T-cell (primary cell): ENCODE measurements at places on chromosomes 7 and 10. TPM values are rescaled to one million over a fixed set of nuclear protein-coding genes. Genes with fewer than 3 reads are reported as not detected.

GRCh38 chr10:11265484-11265883 lies 247.8 kb downstream of the CELF2 start:
- peaks cover 14% of the 10 kb centered on the region for H3K4me1 ChIP-seq
- no peaks in the 10 kb centered on the region for H3K27me3 ChIP-seq
- H3K4me3 ChIP-seq, result no peak overlapping the region
- no peak overlapping the region for H3K27ac ChIP-seq
- peaks cover 93% of the 10 kb centered on the region for H3K36me3 ChIP-seq

DNA sequence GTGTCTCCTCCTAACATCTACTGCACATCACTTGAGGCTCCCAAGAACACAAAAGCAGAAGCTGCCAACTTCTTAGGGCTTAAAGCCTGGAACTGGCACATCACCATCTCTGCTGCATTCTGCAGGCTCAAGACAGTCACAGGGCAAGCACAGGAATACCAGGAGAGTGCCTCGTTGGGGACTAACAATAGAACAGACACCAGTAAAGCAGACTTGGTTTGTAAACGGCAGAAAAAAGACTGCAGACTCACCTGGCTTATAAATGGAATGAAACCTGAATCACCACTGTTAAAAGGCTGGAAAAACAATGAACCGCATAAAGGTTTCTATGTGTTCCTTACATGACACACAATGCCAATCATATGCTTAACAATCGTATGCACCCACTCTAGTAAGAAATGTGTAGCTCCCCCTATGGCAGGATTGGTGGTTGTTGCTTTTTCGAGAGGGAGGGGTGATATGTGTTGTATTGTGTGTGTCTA lies 12.8 kb downstream of the RHEB start:
- no peak overlapping the region for H3K4me3 ChIP-seq
- H3K4me1 ChIP-seq, result peaks cover 17% of the 10 kb centered on the region
- no peak for DNase-seq
- H3K27ac ChIP-seq, result no peak overlapping the region

DNA sequence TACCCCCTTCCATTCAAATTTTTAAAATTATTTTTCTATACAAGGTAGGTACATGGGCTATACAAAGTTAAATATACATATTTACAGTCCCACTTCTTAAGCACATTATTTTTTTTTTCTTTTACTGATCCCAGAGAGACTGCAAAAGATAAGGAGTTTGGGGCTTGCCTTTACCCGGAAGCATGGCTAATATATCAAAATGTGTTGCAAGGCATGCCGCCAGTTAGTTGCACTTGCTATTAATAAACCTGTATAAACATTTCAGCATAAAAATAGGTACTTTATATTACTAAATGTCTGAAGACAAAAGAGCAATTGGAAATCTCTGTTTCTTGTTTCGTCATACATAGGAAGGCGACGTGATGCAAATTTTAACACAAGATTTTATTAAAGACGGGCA lies 21.5 kb upstream of the PDLIM1 start:
- H3K27ac ChIP-seq, result no peak overlapping the region
- no peaks in the 10 kb centered on the region for H3K27me3 ChIP-seq
- no peaks in the 10 kb centered on the region for H3K4me1 ChIP-seq
- H3K36me3 ChIP-seq, result no peaks in the 10 kb centered on the region
- DNase-seq, result no peak
- H3K4me3 ChIP-seq, result no peak overlapping the region

- H3K27ac ChIP-seq, result no peak overlapping the region
- DNase-seq, result no peak
- no peaks in the 10 kb centered on the region for H3K4me1 ChIP-seq
- H3K4me3 ChIP-seq, result no peak overlapping the region
- H3K27me3 ChIP-seq, result no peaks in the 10 kb centered on the region
- no peaks in the 10 kb centered on the region for H3K36me3 ChIP-seq
Measured at GRCh38 chr7:20741801-20742200, 44.9 kb downstream of the SP8 start.

DNA sequence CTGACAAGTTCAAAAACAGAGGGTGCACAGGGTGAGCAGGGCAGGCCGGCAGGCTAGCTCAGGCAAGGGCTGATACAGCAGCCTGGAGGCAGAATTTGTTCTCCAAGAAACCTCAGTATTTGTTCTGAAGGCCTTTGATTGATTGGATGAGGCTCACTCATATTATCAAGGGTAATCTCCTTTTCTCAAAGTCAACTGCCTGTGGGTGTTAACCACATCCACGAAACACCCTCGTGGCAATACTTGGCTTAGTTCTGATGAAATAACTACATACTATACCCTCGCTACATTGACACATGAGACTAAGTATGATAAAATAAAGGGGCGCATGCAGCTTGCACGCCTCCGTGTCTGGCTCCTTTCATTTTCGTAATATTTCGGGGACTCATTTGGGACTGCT lies 4.4 kb upstream of the PPP2R2D start:
- H3K36me3 ChIP-seq, result no peaks in the 10 kb centered on the region
- peaks cover 6% of the 10 kb centered on the region for H3K4me1 ChIP-seq
- DNase-seq, result peak; percentile 55
- H3K27me3 ChIP-seq, result no peaks in the 10 kb centered on the region

DNA sequence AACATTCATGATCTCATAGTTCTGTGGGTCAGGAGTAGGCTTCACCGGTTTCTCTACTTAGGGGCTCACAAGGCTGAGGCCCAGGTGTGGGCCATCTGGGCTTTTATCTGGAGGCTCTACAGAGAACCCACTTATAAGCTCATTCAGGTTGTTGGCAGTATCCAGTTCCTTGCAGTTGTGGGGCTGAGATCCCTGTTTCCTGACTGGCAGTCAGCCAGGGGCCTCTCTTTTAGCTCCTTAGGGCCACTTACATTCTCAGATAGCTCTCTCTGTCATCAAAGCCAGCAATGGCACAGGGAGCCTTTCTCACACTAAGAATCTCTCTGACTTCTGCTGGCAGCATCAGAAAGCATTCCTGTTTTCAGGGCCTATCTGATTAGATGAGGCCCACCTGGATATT lies 18.2 kb upstream of the HECTD2 start:
- no peak overlapping the region for H3K27ac ChIP-seq
- peaks cover 5% of the 10 kb centered on the region for H3K27me3 ChIP-seq
- H3K4me3 ChIP-seq, result no peak overlapping the region
- no peaks in the 10 kb centered on the region for H3K4me1 ChIP-seq
- no peak for DNase-seq

DNA sequence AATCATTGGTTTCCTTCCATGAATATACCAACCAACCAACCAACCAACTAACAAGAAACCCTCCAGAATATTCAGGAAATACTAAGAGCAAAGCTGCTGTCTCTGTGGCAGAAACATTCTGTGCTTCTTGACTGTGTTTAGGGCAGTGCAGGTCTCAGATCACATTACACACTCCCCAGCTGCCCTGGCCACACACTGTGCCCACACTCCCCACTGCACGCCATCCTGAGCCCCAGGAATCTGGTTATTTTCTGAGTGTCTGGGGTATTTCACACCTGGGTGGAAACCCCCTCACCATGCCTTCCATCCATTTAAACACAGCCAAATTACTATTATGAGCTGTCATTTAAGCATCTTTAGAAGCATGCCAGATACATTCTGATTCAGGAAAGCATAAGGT lies 183.7 kb upstream of the ANK3 start:
- no peaks in the 10 kb centered on the region for H3K36me3 ChIP-seq
- DNase-seq, result no peak
- peaks cover 2% of the 10 kb centered on the region for H3K4me1 ChIP-seq
- H3K27me3 ChIP-seq, result no peaks in the 10 kb centered on the region

GRCh38 chr10:93071674-93072224 lies 1.9 kb upstream of the CYP26A1 start:
- H3K36me3 ChIP-seq, result no peaks in the 10 kb centered on the region
- DNase-seq, result no peak
- no peak overlapping the region for H3K4me3 ChIP-seq
- no peaks in the 10 kb centered on the region for H3K4me1 ChIP-seq
- no peak overlapping the region for H3K27ac ChIP-seq
- H3K27me3 ChIP-seq, result peaks cover 84% of the 10 kb centered on the region

DNA sequence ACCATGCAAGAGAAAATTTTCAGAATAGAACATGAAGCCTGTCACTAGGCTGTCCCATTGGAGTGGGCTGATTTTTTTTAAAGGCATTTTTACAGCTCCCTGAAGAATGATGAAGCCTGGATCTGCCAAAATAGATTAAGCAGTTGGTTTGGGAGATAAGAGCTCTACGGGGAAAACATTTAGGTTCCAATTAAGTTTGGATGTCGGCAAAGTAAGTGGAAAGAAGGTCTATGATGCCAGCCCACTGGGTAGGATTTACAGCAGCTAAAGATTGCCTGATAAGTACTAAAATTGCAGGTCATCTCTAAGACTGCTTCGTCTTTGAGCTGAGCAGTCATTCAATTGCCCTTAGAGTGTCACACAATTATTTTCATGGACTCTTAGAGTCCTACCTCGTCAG lies 939.2 kb upstream of the CELF2 start:
- no peak overlapping the region for H3K27ac ChIP-seq
- H3K36me3 ChIP-seq, result no peaks in the 10 kb centered on the region
- H3K4me3 ChIP-seq, result no peak overlapping the region

GRCh38 chr10:72328045-72328828 lies 26.5 kb downstream of the DNAJB12 start:
- H3K36me3 ChIP-seq, result no peaks in the 10 kb centered on the region
- peak overlapping the region; percentile 18 for H3K27ac ChIP-seq
- peak overlapping the region; percentile 75 for H3K4me3 ChIP-seq
- no peak for DNase-seq

GRCh38 chr7:143015084-143015483 lies 11.8 kb downstream of the OR9A2 start:
- H3K27ac ChIP-seq, result no peak overlapping the region
- no peaks in the 10 kb centered on the region for H3K4me1 ChIP-seq
- no peak overlapping the region for H3K4me3 ChIP-seq
- no peaks in the 10 kb centered on the region for H3K27me3 ChIP-seq
- H3K36me3 ChIP-seq, result no peaks in the 10 kb centered on the region
- DNase-seq, result no peak

- no peaks in the 10 kb centered on the region for H3K36me3 ChIP-seq
- peaks cover 5% of the 10 kb centered on the region for H3K27me3 ChIP-seq
- H3K27ac ChIP-seq, result no peak overlapping the region
- no peak for DNase-seq
Measured at GRCh38 chr7:21966271-21966670, 20.6 kb upstream of the CDCA7L start.

GRCh38 chr10:95480901-95481491 lies 80.2 kb downstream of the SORBS1 start:
- no peak overlapping the region for H3K27ac ChIP-seq
- no peak for DNase-seq
- H3K27me3 ChIP-seq, result no peaks in the 10 kb centered on the region
- no peaks in the 10 kb centered on the region for H3K36me3 ChIP-seq
- no peak overlapping the region for H3K4me3 ChIP-seq

DNA sequence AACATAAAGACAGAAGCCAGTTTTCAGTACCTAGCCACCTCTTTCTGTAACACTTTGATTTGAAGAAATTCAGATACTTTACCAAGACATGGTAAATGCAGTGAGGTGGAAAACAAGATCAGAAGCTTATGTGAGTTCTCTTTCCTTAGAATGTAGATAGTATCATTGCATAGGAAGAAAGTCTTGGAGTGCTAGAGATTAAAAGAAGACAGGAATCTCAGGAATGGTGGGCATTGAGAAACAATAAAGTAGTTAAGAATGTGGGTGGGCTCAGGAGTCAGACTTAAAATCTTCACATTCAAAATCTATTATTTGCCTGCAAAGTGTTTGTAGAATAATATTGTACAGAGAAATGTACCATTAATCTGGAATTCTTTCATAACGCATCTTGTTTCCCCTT lies 58.9 kb downstream of the POLL start:
- no peak overlapping the region for H3K27ac ChIP-seq
- H3K27me3 ChIP-seq, result no peaks in the 10 kb centered on the region
- DNase-seq, result no peak
- H3K4me3 ChIP-seq, result no peak overlapping the region
- peaks cover 21% of the 10 kb centered on the region for H3K36me3 ChIP-seq

DNA sequence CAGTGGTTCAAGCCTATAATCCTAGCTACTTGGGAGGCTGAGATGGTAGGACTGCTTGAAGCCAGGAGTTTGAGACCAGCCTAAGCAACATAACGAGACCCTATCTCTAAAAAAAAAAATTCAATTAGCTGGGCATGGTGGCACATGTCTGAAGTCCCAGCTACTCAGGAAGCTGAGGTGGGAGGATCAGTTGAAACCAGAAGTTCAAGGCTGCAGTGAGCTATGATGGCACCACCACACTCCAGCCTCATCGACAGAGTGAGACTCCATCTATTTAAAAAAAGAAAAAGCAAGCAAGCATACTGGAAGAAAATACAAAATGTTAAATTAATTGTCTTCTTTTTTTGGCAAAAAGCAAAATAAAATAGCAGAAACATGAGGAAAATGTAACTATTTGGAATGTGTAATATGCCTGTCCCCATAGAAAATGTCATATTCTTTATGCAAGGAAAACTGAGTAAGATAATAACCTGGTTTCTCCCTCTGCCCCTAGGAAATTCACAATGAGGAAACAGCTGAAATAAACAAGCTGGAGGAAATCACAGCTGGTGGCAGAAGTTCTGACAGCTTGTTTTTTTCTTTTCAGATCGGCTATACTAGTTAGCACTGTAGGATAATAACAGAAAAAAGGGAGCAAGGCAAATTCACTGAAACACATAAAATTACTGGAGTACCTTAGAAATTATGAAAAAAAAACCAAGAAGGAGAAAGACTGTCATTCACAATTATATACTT lies 48.5 kb downstream of the HERPUD2 start:
- no peak for DNase-seq
- peaks cover 24% of the 10 kb centered on the region for H3K4me1 ChIP-seq
- H3K4me3 ChIP-seq, result no peak overlapping the region

GRCh38 chr7:4157651-4158050 lies 524.4 kb upstream of the FOXK1 start:
- H3K27me3 ChIP-seq, result no peaks in the 10 kb centered on the region
- no peak overlapping the region for H3K27ac ChIP-seq
- H3K4me3 ChIP-seq, result no peak overlapping the region
- no peak for DNase-seq
- H3K36me3 ChIP-seq, result no peaks in the 10 kb centered on the region

DNA sequence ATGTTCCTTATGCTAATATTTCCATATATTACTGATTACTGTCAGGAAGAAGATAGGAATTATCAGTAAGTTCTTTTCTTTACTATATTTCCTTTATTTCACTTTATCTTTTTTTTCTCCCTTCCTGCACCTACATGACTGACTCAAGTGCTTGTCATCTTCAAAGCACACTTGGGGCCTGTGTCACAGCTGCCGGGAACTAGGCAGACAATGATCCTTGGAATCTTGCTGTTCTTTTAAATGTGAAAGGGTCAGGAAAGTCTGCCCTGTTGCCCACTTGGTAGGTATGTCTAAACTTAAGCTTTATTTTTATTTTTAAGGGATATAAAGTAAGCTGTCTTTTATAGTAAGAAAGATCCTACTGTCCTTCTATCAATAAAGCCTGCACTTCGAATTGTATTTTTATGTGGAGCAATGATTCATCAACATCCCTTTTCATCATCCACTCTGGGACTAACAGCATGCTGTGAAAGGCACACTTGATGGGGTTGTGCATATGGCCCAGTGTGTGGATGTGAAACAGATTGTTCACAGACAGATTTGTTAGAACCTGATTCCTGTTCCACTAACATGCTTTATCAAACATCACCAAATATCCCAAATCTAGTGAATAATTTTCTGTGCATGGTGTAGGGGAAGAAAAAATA lies 556.9 kb downstream of the DNAJB9 start:
- no peak for DNase-seq
- no peak overlapping the region for H3K27ac ChIP-seq
- no peak overlapping the region for H3K4me3 ChIP-seq
- H3K27me3 ChIP-seq, result no peaks in the 10 kb centered on the region

Gene ATRNL1
- total RNA-seq, result 0.18 TPM

Gene CARD11
- total RNA-seq, result 132 TPM

Gene TCAF2
- 35.8 TPM for total RNA-seq

Gene GJD4
- not detected for total RNA-seq

Gene GJC3
- 0.54 TPM for total RNA-seq

Gene MRC1
- total RNA-seq, result not detected

Gene ARHGAP22
- total RNA-seq, result 0.60 TPM

Gene TMEM229A
- total RNA-seq, result not detected
